Amygdala (tissue), 56 donors: ENCODE measurements at places on chromosomes 16 and 17.

- no peak for DNase-seq
These were observed 136.3 kb upstream of the XYLT1 start for GRCh38 chr16:17607075-17607509.

GRCh38 chr16:79217375-79218011 lies 383.0 kb downstream of the MAF start:
- no peak for DNase-seq

- DNase-seq = no peak
These were observed 15.2 kb upstream of the METRNL start for GRCh38 chr17:83064021-83064731.

DNA sequence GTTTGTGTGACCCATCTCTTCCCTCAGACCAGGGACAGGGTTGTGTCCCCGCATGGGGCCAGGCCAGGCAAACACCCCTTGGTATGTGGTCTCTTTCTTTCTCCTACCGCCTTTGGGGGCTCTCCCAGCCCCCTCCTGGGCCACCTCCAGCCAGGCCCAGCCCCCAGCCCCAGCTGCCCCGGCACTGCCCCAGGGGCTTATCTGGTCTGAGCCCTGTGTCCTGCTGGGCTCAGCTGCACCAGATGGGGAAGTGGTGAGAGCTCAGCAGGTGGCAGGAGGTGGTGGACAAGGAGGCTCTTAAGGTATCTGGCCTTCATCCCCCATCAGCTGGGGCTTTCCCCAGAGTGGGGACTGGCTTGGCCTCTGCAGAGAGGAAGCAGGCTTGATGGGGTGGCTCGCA lies 8.7 kb downstream of the ADAM11 start:
- DNase-seq = no peak

DNA sequence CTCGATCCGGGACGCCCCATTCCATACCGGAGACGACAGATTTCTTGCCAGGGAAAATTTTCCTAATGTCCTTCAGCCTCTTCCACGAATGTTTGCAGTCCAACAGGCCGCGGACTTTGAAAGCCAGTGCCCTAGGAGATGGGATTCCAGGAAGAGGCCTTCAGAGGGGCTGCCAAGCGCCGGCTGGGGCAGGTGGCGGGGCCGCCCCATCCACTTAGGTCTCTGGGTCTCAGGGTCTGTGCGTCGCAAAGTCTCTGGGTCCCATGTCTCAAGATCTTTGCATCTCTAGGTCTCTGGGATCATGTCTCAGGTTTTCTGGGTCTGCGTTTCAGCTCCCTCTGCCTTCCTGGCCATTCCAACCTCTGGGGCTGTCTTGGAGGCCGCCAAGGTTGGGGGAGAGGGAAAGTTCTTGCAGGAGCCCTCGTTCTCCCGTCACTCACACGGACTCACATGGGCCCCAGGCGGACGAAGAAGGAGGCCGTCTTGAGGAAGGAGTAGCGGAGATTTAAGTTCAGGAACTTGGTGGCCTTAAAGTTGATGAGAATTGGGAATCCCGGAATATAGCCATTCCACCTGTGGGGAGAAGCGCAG lies 7.2 kb downstream of the ALOX12B start:
- DNase-seq = no peak

DNA sequence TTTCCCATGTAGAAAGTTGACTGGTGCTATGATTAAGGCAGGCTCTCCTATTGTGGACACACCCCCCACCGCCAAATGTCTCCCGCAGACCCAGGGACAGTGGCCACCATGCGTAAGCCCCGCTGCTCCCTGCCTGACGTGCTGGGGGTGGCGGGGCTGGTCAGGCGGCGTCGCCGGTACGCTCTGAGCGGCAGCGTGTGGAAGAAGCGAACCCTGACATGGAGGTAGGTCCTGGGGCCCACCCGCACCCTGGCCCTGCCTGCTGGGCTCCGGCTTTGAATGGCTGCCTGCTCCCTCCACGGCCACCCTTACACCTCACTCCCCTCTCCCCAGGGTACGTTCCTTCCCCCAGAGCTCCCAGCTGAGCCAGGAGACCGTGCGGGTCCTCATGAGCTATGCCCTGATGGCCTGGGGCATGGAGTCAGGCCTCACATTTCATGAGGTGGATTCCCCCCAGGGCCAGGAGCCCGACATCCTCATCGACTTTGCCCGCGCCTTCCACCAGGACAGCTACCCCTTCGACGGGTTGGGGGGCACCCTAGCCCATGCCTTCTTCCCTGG lies 3.6 kb downstream of the MMP25 start:
- DNase-seq = no peak

DNA sequence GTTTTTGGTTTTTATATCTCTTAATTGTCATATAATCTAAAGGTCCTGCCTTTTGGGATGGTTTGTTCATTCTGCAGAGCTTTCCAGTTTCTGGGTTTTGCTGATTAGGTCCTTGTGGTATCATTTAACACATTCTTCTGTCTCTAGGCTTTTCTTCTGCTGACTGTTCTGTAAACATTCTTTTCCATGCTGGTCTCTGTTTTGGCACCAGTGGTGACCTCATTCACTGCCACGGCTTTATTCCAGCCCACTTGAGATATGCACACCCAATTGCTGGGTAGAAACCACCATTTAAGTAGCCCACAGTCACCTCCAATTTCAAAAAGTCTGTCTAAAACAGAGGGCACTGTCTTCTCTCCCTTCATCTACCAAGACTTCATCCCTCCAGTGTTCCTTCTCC lies 31.1 kb upstream of the COX10 start:
- no peak for DNase-seq

DNA sequence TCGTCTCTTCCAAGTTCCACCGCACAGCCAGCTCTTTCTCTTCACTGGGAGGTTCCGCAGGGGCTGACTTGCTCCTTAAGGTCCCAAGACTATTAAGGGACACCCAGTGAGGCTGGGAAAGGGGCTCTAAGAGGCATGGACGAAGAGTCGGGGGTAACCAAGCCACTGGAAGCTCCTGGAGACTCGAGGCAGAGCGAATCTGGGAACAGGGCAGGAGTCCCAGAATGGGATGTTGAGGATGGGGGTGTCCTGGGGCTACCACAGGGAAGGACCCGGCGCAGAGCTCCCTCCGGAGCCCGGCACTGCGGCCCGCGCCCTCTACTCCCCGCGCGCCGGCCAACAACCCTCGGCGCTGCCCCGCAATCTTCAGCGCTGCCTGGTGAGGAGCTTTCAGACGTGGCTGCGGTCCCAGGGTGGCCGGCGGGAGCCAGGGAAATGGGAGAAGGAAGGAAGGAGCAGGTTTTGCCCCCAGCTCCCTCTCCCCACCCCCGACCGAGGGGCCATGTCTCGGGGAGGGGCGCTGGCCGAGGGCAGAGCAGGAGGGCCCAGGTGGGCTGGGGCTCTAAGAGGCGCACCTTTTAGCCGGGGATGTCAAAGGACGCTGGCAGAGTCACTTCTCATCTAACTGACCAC lies 581 bp downstream of the CHST5 start:
- no peak for DNase-seq

DNA sequence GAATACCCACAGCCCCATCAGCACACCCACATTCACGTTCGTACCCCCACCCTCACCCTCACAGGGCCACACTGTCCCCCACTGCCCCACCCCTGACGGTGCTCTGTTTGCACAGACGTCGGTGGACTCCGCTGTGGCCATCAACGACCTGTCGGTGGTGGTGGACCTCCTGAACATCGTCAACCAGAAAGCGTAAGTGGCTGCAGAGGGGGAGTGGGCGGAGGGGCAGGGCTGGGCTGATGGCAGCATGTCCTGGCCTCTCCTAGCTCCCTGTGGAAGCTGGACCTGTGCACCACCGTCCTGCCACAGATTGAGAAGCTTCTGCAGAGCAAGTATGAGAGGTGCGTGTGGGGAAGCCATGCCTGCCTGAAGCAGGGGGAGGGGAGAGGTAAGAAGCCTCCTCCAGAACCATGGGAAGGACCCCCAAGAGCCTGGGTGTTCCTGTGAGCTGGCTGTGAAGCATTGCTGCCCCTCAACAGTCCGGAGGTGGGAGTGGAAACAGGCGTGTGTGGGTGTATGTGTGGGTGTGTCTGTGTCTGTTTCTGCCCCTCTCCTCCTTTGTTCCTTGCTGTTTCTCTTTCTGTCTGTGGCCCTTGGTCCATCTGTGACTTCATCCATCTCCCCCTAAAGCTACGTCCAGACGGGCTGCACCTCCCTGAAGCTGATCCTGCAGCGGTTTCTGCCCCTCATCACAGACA lies 20.3 kb downstream of the KATNB1 start:
- DNase-seq = no peak

GRCh38 chr17:82876149-82876548 lies 36.3 kb upstream of the ZNF750 start:
- DNase-seq = no peak

- no peak for DNase-seq
These were observed 191.9 kb downstream of the MRTFB start for GRCh38 chr16:14263011-14263410.

DNA sequence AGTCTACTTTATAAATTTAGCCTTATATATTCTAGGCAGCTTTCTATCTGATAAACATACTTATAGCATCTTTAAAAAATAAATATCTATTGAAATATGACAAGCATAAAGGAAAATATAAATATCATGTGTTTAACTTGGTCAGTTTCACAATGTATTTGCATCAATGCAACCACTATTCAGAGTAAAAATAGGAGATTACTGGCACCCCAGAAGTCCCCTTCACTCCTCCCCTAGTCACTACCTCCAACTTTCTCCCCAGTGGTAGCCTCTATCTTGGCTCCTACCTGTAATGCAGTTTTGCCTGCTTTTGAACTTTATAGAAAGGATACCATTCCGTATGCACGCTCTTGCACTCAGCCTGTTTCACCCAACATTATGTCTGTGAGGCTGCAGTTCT lies 3.2 kb upstream of the NOD2 start:
- DNase-seq = no peak

DNA sequence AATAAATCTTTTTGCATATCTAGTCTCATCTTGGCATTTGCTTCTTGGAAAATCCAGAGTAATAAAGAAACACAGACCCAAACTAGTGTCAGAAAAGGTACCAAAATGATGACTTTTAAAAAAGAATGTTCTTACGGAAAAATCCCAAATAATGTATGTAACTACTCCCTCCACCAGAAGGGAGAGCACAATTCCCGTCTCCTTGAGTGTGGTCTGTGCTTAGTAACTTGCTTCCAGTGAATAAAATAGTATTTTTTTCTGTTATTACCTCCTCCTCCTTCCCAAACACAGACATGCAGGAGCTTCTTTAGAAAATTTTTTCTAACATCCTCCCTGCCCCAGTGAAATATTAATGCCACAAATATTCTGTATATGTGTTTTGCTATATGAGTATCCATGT lies 358.1 kb downstream of the ZFHX3 start:
- DNase-seq = no peak

- DNase-seq = peak; percentile 19
These were observed 93.4 kb upstream of the TNRC6A start for GRCh38 chr16:24635900-24636610.

DNA sequence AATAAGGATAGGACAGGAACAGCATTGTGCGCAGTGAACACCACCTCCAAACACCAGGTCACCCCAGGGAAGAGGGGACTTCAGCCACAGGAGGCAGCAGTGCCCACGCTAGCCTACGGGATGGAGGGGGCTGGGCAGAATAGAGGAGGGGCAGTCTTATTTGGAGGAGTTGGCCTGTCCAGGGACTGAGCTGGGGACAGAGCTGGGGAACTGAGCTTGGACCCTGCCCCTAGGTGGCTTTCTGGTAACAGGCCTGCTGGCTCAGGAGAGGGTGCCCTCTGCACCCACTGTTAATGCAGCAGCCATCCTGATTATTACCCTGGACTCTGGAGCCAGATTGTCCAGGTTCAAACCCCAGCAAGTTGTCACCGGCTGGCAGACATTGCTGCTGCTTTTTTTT lies 9.3 kb downstream of the CCDC102A start:
- DNase-seq = no peak

GRCh38 chr16:2335286-2335895 lies 5.1 kb downstream of the ABCA3 start:
- no peak for DNase-seq

GRCh38 chr16:83402160-83402814 lies 405.5 kb upstream of the HSBP1 start:
- no peak for DNase-seq

DNA sequence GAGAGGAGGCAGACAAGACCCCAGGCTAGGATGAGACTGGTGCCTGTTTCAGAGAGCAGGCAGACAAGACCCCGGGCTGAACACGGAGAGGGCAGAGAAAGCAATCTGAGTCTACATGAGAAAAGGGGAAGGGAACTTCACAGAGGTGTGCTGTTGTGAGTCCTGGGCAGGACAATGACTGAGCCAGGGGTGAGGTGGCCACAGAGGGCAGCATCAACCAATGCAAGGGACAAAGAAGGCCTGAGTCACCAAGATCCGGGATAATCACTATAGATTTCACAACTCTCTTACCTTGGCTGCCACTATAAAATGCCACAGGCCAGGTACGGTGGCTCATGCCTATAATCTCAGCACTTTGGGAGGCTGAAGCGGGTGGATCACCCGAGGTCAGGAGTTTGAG lies 89.0 kb downstream of the SLC39A11 start:
- no peak for DNase-seq

GRCh38 chr16:66881964-66882508 lies 1.7 kb downstream of the PDP2 start:
- no peak for DNase-seq

DNA sequence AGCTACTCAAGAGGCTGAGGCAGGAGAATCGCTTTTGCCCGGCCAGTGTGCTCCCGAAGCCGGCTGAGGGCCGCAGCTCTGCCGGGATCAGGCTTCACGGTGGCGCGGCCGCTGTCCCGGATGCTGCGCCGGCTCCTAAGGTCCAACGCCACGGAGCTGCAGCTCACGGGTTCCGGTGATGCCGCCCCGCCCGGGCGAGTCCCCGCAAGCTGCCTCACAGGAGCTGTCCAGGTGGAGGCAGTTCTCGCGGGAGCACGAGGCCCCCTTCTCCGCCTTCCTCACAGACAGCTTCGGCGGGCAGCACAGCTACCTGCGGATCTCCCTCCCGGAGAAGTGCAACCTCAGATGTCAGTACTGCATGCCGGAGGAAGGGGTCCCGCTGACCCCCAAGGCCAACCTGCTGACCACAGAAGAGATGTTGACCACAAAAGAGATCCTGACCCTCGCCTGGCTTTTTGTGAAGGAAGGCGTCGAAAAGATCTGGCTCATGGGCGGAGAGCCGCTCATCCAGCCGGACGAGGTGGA lies 111.4 kb upstream of the SIAH1 start:
- no peak for DNase-seq
